Activated CD8-positive, alpha-beta T cell treated with anti-CD3 and anti-CD28 coated beads for 36 hours (primary cell): ENCODE measurements at places on chromosomes 13 and 19. TPM values are rescaled to one million over a fixed set of nuclear protein-coding genes. Genes with fewer than 3 reads are reported as not detected.
A peak's percentile ranks its signal among the peaks of the same experiment; 100 is the strongest.

DNA sequence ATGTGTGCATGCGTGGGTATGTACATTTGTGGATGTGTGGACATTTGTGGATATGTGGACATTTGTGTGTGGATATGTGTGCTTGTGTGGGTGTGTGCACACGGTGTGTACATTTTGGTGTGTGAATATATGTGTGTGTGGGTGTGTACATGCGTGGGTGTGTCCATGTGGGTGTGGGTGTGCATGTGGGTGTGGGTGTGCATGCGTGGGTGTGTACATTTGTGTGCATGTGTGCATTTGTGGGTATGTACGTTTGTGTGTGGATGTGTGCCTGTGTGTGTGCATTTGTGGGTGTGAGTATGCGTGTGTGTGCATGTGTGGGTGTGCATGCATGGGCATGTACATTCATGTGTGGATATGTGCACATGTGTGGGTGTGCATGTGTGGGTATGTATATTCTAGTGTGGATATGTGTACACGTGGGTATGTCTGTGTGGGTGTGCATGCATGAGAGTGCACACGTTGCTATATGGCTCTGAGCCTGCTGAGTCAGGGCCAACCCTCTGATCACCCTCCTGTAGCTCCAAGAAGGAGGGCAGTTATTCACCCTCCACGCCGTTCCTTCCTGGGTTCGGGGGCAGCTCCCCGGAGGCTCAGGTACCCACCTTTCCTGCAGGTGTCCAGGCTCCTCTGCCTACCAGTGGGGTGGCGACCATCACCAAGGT, 20.3 kb downstream of the COMP start:
- DNase-seq, result no peak

- DNase-seq, result no peak
Measured at GRCh38 chr19:5956728-5957127, 21.2 kb downstream of the RANBP3 start.

- DNase-seq, result no peak
Measured at GRCh38 chr13:90954605-90955195, 392.8 kb upstream of the MIR17HG start.

DNA sequence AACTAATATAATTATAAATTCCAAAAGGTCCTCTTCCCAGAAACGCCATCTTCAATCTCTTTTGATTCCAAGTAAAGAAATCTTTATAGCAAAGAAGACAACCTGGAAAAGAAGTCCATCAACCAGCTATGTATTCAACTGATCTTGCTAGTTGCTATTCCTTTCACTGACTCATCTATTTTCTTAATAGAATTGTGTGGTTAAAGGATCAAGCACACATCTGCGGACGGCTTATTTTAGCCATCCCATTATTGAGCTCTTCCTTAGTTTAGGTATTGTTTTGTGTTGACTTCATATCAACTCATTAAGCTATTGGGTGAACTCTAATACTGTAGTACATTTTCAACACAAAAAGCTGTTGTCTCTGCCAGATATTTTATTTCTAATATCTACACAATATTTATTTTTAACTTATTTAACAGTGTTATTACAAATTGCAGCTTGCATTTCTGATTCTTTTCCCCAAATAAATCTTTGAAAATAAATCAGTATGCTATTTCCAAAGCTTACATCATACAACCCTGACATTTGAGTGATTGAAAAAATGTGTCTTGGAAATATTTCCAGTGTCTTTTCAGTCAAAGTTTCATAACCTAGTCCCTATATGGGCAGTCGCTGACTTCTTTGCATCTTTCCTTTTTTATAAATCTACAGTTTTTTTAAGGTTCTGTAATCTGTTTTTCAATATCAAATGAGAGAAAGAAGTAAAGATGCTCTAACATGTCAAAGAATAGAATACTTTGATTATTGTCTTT, 158.8 kb upstream of the SPRY2 start:
- no peak for DNase-seq

DNA sequence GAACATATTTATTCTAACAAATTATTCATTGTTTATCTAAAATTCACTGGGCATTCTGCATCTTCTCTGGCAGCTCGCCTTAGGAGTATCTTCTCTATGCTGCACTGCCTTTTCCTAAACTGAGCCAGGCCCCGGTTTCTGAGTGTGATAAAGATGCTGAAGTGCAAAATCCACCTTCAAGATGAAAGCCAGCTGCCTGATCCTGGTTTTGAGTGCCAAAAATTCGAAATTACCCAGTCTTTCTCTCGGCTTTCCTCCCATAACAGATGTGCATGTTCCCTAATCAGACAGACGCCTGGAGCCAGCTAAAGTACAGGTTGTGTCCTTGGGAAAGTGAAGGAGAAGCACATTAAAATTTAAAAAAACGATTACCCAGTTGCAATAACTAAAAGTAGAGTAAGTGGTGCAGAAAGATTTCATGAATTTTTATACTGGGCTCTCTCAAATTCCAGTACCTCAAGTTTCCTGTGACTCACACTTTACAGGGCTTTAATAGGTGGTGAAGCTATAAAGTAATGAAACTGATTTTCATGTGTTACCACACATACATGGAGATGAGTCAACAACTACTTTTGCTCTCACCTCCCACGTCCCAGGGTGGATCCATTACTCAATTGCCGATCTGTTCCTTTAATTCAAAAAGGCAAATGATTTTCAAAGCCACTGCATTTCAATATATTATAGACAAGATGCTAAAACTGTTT, 65.0 kb upstream of the GTF2F2 start:
- DNase-seq, result peak; percentile 89

DNA sequence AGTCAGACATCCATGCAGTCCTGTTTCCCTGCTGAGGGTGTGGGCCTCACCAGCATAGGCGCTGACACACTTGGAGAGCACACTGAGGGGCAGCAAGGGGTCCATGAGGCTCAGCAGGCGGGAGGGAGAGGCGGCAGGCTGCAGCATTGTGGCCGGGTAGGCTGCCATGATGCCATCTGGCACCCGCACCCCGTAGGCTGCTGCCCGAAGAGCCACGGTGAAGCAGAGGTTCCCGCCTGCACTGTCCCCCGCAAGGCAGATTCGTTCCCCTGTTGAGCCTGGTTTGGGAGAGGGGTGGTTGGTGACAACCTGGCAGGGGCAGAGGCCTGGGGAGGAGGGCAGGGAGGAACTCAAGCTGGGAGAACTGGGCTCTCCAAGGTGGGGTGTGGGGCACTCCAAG, 16.0 kb upstream of the CNFN start:
- no peak for DNase-seq

GRCh38 chr13:44508562-44509077, 67.5 kb downstream of the TSC22D1 start:
- no peak for DNase-seq

The ACP7 gene
- total RNA-seq, result not detected

The UBL3 gene
- total RNA-seq, result 8.1 TPM

The SIPA1L3 gene
- 8.9 TPM for total RNA-seq

The ELAVL3 gene
- not detected for total RNA-seq

The C19orf73 gene
- 1.5 TPM for total RNA-seq
